ENCODE measurements at places on chromosomes 1 and 21. TPM values are rescaled to one million over a fixed set of nuclear protein-coding genes. Genes with fewer than 3 reads are reported as not detected.

Gene SPRR4
- total RNA-seq, result not detected

Gene OLIG2
- not detected for total RNA-seq

DNA sequence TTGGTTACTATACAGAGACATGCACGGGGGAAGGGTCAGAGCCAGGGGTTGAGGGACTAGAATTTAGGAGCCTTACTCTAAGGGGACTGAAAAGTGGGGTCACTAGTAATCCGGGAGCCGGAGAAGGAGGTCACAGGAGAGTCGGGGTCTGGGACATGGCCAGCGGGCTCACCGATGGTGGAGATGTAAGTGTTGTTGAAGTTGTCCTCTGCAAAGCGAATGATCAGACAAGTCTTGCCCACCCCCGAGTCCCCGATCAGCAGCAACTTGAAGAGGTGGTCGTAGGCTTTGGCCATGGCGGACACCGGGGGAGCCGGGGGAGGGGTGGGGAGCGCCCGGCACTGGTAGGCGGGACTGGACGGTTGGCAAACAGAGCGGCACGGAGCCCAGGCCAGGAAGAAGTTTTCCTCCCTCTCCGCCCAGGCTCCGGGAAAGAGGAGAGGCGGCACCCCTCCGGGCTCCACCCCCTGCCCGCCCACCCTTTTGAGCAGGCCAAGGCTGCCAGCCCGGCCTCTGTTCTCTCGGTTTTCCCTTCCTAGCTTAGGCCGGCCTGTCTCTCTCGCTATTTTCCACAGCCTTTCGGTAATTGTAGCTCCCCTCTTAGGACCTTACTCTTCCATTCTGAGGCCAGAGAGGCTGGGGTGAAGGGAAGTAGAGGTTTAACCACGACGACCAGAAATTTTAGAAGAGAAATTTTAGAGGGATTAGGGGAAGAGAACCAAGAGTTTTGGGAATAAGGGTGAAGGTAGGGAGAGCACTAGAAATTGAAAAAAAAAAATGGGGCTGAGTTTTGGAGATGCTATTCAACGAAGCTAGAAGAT, at the start of gene RAB13:
Gene RAB13 (minus strand): TSS at position 399 of the 821 bp plus-strand sequence. CDS start 103 bp downstream, at position 296.
- peak within 1 kb of the TSS; percentile 72 for H3K27ac ChIP-seq
- H3K27me3 ChIP-seq, result no peaks in the 10 kb centered on the region
- peak within 1 kb of the TSS; percentile 69 for H3K4me3 ChIP-seq
- peak; percentile 85 for DNase-seq
- H3K4me1 ChIP-seq, result no peaks in the 10 kb centered on the region
- no peaks in the 10 kb centered on the region for H3K36me3 ChIP-seq

DNA sequence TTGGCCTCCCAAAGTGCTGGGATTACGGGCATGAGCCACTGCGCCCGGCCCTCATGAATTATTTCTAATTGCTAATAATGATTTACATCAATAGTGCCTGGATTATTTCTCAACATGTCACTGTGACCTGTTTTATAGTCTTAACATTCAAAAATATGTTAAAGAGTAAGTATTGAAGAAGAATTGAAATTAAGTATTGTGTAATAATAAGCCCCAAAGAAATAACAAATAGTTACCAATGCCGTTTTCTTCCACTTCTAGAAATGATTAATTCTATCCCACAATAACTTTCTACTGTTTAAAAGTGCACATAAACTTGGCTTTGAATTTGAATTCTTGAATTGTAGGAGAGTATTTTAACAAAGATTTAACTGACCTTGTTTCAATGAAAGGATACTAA, 19.5 kb downstream of the SPATA17 start:
- no peaks in the 10 kb centered on the region for H3K27me3 ChIP-seq
- H3K36me3 ChIP-seq, result no peaks in the 10 kb centered on the region
- no peak overlapping the region for H3K4me3 ChIP-seq
- H3K4me1 ChIP-seq, result no peaks in the 10 kb centered on the region
- DNase-seq, result no peak

DNA sequence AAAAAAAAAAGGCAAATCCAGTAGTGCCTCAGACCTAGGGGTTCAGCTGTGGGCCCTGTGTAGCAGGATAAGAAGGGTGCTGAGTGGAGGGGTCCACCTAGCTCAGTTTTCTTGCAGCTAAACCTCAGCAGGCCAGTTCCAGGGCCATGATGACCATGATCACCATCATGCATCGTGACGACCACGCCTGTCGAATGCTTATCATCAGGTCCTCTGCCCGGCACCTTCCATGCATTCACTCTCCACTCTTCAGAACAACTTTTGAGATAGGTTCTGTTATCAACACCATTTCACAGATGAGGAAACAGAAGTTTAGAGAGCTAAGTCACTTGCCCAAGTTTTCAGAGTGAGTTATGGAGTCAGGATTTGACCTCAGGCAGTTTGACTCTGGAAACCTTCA, 54.9 kb downstream of the ACBD3 start:
- H3K27me3 ChIP-seq, result no peaks in the 10 kb centered on the region
- H3K36me3 ChIP-seq, result no peaks in the 10 kb centered on the region
- no peak overlapping the region for H3K4me3 ChIP-seq
- peak; percentile 36 for DNase-seq
- H3K27ac ChIP-seq, result no peak overlapping the region

- H3K27me3 ChIP-seq, result no peaks in the 10 kb centered on the region
- H3K4me1 ChIP-seq, result no peaks in the 10 kb centered on the region
- H3K36me3 ChIP-seq, result no peaks in the 10 kb centered on the region
- no peak overlapping the region for H3K27ac ChIP-seq
Observed at GRCh38 chr1:78291872-78292271, 198.9 kb upstream of the PTGFR start.

GRCh38 chr1:118047006-118047649, 117.6 kb downstream of the WDR3 start:
- H3K4me1 ChIP-seq, result no peaks in the 10 kb centered on the region
- no peaks in the 10 kb centered on the region for H3K36me3 ChIP-seq
- no peak for DNase-seq
- no peak overlapping the region for H3K27ac ChIP-seq

DNA sequence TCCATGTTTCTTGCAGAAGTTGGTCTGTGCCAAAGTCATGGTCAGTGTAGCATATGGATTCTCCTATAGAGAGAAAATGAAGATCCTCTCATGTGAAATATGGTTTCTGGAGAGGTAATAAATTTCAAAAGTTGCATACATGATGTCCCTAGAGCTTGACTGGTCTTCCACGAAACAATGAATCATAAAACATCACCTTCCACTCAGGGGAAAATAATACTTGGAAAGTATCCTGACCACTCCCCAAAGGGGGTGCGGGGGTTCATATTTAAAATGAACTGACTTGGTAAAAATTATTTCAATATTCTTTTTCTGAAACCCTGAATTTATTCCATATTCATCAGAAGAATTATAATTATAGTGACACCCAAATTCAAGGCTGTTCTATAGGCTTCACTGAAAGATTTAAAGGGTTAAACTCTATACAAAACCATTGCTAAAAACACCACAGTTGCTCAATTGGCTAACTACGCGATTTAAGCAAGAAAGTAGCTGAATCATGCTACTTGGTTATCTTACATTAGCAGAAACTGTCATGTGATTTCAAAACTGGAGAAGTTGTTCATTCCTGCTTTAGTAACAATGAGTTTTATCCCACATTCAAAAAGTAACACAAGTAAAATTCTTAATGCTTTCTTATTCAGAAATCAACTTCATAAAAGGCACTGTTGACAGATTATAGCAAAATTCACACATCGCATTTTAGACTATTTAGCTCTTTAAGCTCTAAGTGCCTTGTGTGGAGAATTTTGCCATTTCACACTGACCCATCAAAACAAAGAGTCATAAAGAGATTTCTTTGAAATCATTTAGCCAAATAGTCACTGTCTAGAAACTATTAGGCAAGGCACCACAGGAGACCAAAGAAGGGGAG, 5.3 kb downstream of the CREG1 start:
- H3K36me3 ChIP-seq, result no peaks in the 10 kb centered on the region
- H3K4me3 ChIP-seq, result no peak overlapping the region
- no peaks in the 10 kb centered on the region for H3K4me1 ChIP-seq
- H3K27ac ChIP-seq, result no peak overlapping the region

DNA sequence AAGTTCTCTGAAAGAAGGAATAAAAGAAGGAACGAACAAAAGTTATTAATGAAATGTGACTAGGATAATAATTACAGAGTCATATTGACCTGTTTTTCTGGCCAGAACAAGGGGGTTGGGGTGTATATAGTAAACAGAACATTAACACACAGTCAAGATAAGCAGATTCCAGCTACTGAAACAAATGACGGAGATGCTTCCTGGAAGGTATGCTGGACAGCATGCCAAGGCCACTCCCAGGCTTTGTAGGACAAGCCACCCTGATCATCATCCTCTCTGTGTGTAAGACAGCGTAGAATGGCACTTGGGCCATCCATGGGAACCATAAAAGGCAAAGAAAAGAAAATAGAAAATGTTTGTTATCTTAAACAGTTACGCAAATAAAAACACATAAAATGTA, 120.7 kb downstream of the TGFBR3 start:
- DNase-seq, result no peak
- no peak overlapping the region for H3K4me3 ChIP-seq
- H3K36me3 ChIP-seq, result no peaks in the 10 kb centered on the region

Gene TBX19
- total RNA-seq, result 0.76 TPM

GRCh38 chr1:182395906-182396305, 4.3 kb upstream of the GLUL start:
- H3K27me3 ChIP-seq, result no peaks in the 10 kb centered on the region
- no peak for DNase-seq
- H3K36me3 ChIP-seq, result no peaks in the 10 kb centered on the region
- H3K4me1 ChIP-seq, result peaks cover 9% of the 10 kb centered on the region
- H3K27ac ChIP-seq, result no peak overlapping the region
- H3K4me3 ChIP-seq, result no peak overlapping the region

Gene SFT2D2
- 47.6 TPM for total RNA-seq

GRCh38 chr21:45295576-45296365, 8.1 kb upstream of the POFUT2 start:
- peaks cover 16% of the 10 kb centered on the region for H3K4me1 ChIP-seq
- no peak overlapping the region for H3K4me3 ChIP-seq
- DNase-seq, result no peak
- no peaks in the 10 kb centered on the region for H3K27me3 ChIP-seq
- no peaks in the 10 kb centered on the region for H3K36me3 ChIP-seq

DNA sequence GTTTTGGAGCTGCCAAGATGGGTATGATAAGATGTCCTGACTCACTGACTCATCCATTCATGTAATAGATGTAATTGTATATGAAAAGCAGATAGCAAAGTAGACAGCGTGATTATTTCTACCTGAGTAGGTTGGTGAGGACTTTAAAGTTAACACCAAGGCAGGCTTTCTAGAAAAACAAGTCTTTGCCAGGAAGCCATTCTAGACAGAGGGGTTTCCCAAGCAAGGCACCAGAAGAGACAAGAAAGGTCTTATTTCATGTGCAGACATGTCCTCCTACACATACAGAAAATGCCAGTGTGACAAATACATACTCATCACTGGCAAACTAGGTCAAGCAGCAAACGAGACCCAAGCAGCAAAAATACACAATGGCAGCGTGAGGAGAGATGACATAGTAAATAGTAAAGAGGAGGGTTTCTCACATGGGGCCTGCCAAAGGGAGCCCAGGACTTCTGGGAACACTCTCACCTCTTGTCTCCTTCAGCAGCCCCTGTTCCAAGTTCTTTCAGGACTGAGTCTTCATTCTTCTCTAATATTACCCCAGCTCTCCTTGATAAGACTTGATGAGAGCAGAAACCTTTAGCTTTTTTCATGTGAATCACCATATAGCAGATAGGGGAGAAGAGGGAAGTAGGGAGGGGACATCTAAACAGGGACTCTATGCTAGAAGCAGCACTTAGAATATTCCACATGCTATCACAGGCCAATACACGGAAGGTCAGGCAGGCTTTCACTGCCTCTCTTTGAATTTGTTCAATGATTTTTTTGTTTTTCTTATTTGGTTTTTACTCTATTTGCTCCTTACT, 114.6 kb upstream of the ATP1B1 start:
- H3K27ac ChIP-seq, result no peak overlapping the region
- DNase-seq, result no peak
- H3K4me1 ChIP-seq, result no peaks in the 10 kb centered on the region
- H3K36me3 ChIP-seq, result no peaks in the 10 kb centered on the region

Gene S100PBP
- total RNA-seq, result 52.7 TPM

- H3K27me3 ChIP-seq, result no peaks in the 10 kb centered on the region
- DNase-seq, result no peak
- H3K36me3 ChIP-seq, result no peaks in the 10 kb centered on the region
- no peaks in the 10 kb centered on the region for H3K4me1 ChIP-seq
Observed at GRCh38 chr21:31937303-31937702, 64.5 kb downstream of the HUNK start.

Gene TOE1
- 9.1 TPM for total RNA-seq

Gene PRAMEF10
- total RNA-seq, result not detected

Gene PERM1
- total RNA-seq, result not detected

Gene GJA4
- 2.5 TPM for total RNA-seq

DNA sequence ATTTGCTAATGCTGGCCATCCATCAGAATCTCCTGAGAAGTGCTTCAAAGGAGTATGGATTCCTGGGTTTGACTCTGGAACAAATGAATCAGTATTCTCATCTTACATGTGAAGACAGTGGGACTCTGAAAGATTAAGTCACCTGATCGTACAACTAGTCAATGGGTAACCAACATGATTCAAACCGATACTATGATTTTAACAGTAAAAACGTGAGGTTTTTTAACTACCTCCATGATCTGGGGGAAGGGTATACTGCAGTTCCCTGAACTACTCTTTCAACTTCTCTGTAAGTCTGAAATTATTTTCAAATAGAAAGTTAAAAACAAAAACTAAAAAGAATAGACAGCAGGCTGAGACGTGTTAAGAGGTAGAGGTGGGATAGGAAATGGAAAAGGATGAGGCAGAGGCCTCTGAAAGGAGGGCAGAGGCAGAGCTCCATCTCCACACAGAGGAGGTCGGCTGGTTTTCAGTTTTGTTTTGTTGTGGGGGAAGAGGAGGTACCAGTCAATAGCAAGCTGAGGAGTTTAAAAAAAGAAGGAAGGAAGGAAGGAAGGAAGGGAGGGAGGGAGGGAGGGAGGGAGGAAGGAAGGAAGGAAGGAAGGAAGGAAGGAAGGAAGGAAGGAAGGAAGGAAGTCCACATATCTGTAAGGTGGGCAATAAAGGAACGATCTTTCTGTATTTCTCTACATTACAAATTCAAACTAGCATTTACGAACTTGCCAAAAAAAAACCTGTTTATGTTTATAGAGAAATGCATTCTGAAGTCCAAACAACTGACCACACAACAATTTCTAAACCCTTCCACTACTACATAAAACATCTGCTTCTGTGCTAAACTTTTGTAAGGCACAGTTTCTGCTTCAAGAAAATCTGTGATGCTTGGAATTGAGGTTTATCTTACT, 213.1 kb downstream of the RERE start:
- no peak overlapping the region for H3K27ac ChIP-seq
- peaks cover 9% of the 10 kb centered on the region for H3K4me1 ChIP-seq

Data from Peyer's patch (tissue), 4 donors.